Activated naive CD4-positive, alpha-beta T cell treated with anti-CD3 and anti-CD28 coated beads, Interleukin-2, amount 10 ng/mL, durations not matched to agents 7 days and 5 days (primary cell): ENCODE measurements at places on chromosomes 13 and 19.

DNA sequence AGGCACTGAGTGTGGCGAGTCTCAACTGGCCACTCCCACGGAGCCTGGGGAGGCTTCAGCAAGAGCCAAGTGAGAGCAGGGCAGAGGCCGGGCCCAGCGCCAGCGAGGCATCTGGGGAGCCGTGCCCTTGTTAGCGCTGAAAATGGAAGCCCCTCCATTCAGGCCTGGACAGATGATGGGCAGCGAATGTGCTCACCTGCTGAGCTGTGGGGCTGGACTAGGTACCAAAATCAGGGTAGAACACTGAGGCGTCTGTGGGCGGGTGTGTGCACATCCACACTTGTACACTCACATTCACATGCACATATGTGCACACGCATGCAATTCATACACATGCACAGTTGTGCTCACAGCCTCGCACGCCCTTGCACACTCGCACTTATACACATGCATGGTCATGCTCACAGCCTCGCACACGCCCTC is 20.7 kb downstream of the NAXD start:
- no peak for DNase-seq
- H3K27ac ChIP-seq, result no peak overlapping the region
- peaks cover 48% of the 10 kb centered on the region for H3K36me3 ChIP-seq

DNA sequence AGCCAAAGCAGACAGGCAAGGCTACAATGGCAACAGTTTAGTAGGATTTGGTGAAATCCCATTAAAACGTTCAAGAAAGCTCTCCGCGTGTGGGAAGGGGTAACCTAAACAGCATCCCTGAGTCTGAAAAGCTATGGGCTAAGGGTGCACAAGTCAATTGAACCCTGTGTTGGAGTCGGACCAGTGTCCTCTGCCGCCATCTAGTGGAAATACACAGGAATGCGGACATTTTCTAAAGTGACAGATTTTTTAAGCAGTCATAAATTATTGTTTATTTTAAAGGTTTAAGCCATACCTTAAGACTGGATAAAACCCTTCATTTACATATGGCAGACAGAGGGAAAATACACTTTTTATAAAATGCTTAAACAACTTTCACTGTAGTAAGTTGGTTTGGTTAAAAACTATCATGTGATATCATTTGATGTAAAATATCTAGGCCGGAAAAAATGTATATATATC is 26.5 kb upstream of the LSM14A start:
- no peak overlapping the region for H3K4me3 ChIP-seq
- peaks cover 8% of the 10 kb centered on the region for H3K27me3 ChIP-seq
- H3K27ac ChIP-seq, result no peak overlapping the region
- no peaks in the 10 kb centered on the region for H3K4me1 ChIP-seq
- no peaks in the 10 kb centered on the region for H3K36me3 ChIP-seq
- peak; percentile 73 for DNase-seq

- peak overlapping the region; percentile 42 for H3K27ac ChIP-seq
- H3K4me1 ChIP-seq, result peaks cover 25% of the 10 kb centered on the region
- no peaks in the 10 kb centered on the region for H3K27me3 ChIP-seq
- no peak overlapping the region for H3K4me3 ChIP-seq
- DNase-seq, result no peak
Observed at GRCh38 chr19:43570174-43570791, 5.0 kb downstream of the XRCC1 start.

- H3K4me1 ChIP-seq, result no peaks in the 10 kb centered on the region
- H3K4me3 ChIP-seq, result no peak overlapping the region
- no peak for DNase-seq
- H3K27ac ChIP-seq, result no peak overlapping the region
Observed at GRCh38 chr19:5489551-5489950, 34.3 kb downstream of the ZNRF4 start.

DNA sequence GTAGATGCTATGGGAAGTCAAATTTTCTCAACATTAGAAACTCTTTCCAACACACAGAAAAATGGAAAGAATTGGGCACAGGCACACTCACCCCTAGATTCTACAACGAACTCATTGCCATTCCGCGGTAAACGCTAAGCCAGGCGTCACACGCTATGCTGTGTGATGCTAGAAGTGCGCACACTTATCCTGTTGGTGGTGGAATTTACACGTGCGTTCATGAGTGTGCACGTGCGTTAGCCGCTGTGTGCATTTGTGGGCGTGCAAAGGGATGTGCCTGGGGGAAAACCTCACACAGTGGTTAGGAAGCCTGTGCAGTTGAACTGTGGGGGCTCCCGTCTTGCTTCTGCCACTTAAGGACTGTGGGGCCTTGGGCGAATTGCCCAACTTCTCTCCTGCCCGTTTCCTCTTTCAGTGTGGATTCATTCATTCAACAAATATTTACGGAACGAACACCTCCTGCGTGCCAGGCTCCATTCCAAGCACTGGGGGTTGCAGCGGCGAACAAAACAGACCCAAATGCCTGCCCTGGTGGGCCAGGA is 7.7 kb downstream of the NFILZ start:
- peaks cover 44% of the 10 kb centered on the region for H3K27me3 ChIP-seq
- no peak overlapping the region for H3K27ac ChIP-seq
- H3K36me3 ChIP-seq, result no peaks in the 10 kb centered on the region
- H3K4me3 ChIP-seq, result no peak overlapping the region
- peaks cover 8% of the 10 kb centered on the region for H3K4me1 ChIP-seq
- no peak for DNase-seq

GRCh38 chr19:45115809-45116615 is 23.0 kb downstream of the PPP1R37 start:
- H3K27me3 ChIP-seq, result no peaks in the 10 kb centered on the region
- no peaks in the 10 kb centered on the region for H3K36me3 ChIP-seq
- H3K27ac ChIP-seq, result no peak overlapping the region
- DNase-seq, result no peak
- H3K4me1 ChIP-seq, result peaks cover 56% of the 10 kb centered on the region

- H3K4me3 ChIP-seq, result no peak overlapping the region
- H3K27ac ChIP-seq, result no peak overlapping the region
- H3K27me3 ChIP-seq, result no peaks in the 10 kb centered on the region
- DNase-seq, result no peak
- peaks cover 4% of the 10 kb centered on the region for H3K36me3 ChIP-seq
Observed at GRCh38 chr19:13127051-13127450, 9.0 kb downstream of the NACC1 start.

GRCh38 chr13:88000239-88000638 is 329.1 kb downstream of the SLITRK5 start:
- H3K27me3 ChIP-seq, result no peaks in the 10 kb centered on the region
- H3K27ac ChIP-seq, result no peak overlapping the region
- no peak for DNase-seq

DNA sequence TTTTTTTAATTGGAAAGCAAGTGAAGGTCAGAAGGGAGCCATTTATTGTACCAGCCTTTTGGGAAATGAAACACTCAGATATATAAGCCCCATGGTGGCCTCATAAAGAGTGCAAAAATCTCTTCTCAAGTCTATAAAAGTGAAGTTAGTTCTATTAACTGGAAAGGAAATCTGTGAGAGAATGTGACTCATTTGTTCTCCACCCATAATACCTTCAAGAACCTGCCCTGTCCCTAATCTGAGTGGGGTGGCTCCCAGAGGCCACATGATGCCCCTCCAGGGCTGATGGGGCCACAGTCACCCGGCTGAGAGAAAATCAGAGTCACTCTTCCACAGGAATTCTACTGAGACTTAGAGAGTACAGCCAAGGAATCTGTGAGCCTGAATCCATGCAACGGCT is 65.8 kb upstream of the SERP2 start:
- no peaks in the 10 kb centered on the region for H3K36me3 ChIP-seq
- peaks cover 22% of the 10 kb centered on the region for H3K4me1 ChIP-seq
- H3K4me3 ChIP-seq, result no peak overlapping the region
- no peak overlapping the region for H3K27ac ChIP-seq
- no peak for DNase-seq

- no peaks in the 10 kb centered on the region for H3K27me3 ChIP-seq
- no peak overlapping the region for H3K4me3 ChIP-seq
- no peak for DNase-seq
- H3K36me3 ChIP-seq, result peaks cover 23% of the 10 kb centered on the region
- H3K27ac ChIP-seq, result no peak overlapping the region
Observed at GRCh38 chr13:74006666-74007065, 127.5 kb downstream of the KLF12 start.

DNA sequence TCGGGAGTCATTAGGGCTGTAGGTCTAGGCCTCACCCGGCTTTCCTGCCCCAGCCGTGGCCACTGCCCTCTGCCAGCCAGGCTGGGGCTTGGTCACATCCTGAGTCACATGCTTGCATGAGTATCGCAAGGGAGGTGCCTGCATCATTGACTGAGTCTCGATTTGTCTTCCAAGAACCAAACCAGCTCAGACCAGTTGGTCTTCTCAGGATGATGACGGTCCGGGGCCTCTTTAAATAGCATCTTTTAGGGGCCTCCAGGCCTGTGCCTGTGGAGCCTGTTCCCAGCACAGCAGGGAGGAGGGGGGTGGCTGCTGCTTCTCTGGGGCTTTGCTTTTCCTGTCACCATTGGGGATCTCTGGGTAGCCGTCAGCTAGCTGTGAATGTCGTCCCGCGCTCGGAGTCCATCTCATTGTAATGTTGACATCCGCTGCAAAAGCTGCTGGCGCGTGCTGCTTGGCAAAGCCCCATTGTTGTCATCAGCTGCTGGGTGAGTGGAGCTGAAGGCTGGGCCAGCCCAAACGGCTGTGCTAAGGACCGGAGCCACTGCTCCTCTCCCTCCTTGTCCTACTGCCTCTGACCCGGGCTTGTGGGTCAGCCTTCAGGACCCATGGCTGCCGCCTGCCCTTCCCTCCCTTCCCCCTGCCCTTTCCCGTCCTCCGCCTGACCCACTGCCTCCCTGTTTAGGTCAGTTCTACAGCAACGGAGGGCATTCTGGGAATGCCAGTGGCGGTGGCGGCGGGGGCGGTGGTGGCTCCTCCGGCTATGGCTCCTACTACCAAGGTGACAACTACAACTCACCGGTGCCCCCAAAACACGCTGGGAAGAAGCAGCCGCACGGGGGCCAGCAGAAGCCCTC is 14.3 kb upstream of the QTRT1 start:
- H3K4me3 ChIP-seq, result no peak overlapping the region
- H3K27ac ChIP-seq, result no peak overlapping the region
- peaks cover 51% of the 10 kb centered on the region for H3K36me3 ChIP-seq

DNA sequence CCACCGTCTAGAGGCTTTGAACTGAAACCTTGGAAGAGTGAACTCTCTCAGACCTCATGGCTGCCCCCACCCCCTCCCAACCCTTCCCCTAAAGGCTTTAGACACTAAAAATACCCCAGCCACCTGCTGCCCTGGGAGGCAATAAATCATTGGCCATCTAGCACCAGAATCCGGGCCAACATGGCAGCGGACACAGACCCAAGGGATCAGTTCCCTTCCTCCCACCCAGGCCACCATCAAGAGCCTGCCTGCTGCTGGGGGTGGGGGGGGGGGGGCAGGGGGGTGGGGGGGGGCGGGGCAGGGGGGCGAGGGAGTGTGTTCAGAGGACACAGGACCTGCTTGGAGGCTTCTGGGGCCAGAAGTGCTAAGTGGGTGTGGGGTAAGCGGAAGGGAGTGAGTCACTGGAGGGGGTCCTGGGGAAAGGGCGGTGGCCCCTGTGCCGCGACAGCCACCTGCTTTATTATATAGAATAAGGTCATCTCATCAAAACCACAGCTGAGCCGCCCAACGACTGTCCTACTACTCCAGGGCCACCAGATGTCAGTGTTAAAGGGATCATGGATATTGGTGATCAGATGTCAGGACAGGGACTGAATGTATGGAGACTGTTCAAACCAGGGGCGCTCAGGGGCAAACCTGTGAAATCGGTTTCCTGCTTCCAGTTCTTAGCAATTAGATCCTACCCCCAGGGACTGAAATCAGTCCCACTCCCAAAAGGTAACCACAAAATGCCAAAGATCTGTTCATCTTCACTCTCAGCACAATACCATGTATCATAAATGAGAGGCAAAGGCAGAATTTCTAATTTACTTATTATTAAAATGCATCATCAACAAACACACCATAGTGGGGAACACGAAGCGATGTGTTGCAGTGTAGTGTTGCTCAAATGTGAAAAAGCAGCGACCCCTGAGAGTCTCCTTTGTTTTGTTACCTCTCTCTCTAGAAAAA is 24.3 kb downstream of the ARL11 start:
- H3K36me3 ChIP-seq, result no peaks in the 10 kb centered on the region
- H3K27ac ChIP-seq, result no peak overlapping the region
- peak; percentile 26 for DNase-seq
- H3K4me3 ChIP-seq, result no peak overlapping the region

DNA sequence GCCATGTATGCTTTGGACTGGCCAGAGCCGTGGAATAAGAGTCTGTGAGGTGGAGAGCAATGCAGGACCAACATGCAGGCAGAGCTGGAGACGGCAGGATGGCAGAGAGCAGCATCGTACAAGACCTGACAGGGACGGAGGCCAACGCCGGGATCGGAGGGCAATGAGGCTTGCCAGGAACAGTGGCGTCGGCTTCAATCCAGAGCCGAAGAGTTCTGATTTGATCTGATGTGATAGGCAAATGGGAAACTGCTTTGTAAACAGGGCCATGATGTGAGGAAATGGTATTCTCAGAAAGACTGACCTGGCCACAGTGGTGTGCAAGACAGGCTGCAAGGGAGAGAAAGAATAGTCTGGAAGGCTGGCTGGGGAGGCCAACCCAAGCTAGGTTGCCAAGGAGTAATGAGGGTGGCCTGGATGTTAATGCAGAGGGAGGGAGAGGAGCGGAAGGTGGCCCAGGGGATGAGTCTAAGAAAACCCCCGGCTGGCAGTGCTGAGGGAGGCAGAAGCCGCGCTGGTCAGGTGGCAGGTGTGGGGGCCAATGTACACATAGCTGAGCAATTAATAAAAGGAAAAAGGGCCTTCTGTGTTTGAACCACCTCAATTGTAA is 26.7 kb downstream of the RCBTB2 start:
- peaks cover 75% of the 10 kb centered on the region for H3K36me3 ChIP-seq
- H3K4me1 ChIP-seq, result peaks cover 85% of the 10 kb centered on the region
- H3K4me3 ChIP-seq, result peak overlapping the region; percentile 54
- peak overlapping the region; percentile 99 for H3K27ac ChIP-seq

- H3K27ac ChIP-seq, result no peak overlapping the region
- no peaks in the 10 kb centered on the region for H3K27me3 ChIP-seq
- H3K4me1 ChIP-seq, result no peaks in the 10 kb centered on the region
- DNase-seq, result no peak
Observed at GRCh38 chr13:64369121-64369520, 2861.0 kb downstream of the PCDH9 start.

DNA sequence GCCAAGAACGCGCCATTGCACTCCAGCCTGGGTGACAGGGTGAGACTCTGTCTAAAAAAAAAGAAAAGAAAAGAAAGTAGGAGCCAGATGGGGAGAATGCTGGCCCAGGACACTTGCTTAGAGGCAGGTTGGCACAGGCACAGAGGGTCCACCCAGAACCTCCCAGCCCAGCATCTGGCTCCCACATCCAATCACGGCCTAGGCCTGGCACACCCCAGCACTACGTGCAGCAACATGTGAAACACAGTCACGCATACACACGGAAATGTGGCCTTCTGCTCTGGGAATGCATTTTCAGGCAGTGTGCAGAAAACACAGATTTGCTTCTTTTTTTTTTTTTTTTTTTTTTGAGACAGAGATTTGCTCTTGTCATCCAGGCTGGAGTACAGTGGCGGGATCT is 20.9 kb upstream of the FOSB start:
- peaks cover 20% of the 10 kb centered on the region for H3K27me3 ChIP-seq
- H3K4me3 ChIP-seq, result no peak overlapping the region
- peaks cover 62% of the 10 kb centered on the region for H3K4me1 ChIP-seq
- no peak overlapping the region for H3K27ac ChIP-seq
- H3K36me3 ChIP-seq, result peaks cover 4% of the 10 kb centered on the region

GRCh38 chr19:4365341-4365740 is 22.0 kb downstream of the MPND start:
- H3K27me3 ChIP-seq, result no peaks in the 10 kb centered on the region
- peaks cover 37% of the 10 kb centered on the region for H3K4me1 ChIP-seq
- H3K27ac ChIP-seq, result no peak overlapping the region
- H3K36me3 ChIP-seq, result peaks cover 27% of the 10 kb centered on the region
- H3K4me3 ChIP-seq, result no peak overlapping the region
- no peak for DNase-seq
